ENCODE measurements at places on chromosomes 3 and 15.

DNA sequence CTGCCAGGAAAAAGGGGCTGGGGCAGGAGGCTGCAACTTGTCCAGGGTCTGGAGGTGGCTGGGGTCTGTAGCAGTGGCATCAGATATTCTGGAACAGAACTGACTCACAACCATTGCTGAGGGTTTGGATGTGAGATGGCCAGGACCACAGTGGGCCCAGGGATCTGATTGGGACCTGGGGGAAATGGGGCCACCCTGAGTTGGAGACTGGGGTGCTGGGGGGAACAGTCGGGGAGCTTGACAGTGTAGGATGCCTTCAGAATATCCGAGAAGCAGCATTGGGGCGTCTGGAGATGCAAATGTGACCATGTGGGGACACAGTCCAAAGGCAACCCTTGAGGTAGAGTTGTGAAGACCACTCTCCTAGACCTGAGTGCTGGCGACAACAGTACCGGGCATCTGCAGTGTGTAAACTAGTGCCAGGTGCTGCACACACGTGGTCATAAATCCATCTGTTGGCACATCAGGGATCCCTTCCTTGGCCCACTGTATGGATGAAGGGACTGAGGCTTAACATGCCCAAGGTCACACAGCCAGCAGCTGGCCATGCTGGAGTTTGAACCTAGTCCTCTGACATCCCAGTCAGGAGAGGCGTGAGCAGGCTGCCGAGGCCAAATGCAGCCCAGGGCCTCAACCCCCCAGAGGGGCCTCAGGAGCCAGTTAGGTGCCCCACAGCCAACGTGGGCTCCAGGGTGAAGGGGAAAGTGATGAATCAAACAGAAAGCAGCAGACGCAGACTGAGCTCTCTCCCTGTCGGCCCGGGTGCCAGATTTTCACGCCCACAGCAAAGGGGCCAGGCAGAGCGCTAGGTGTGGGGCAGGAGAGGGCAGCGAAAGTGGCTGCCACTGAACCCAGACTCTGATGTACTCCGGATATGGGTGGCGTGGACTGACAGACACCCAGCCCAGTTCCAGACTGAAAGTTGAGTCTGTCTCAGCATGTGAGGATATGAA is 18.8 kb downstream of the HEMK1 start:
- DNase-seq = no peak

GRCh38 chr3:70606018-70606417 is 293.6 kb upstream of the MDFIC2 start:
- no peak for DNase-seq

DNA sequence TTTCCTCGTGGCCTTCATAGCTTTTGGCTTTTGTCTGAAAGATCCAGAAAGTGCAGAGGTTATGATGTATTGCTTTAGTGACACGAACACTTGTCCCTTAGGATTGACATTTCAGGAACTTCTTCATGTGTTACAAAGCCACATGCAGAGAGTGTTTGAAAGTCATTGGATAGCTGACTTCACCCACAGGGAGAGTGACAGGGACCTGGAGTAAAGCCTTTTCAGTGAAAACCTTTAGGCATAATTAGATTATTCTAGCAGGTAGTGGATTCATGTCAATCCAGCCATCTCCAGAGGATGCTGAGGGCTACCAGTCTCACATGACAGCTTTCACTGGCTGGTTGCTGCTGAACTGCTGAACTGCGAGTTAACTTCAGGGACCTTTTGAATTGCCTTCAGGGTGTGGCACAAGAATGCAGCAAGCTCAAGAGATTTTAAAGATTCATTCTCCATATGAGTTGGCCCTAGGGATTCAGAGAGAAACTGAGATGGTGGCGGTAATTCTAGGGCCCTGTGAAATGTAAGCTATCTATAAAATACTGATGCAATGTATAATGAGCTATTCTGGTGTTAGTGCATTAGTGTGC is 267.0 kb upstream of the GOLIM4 start:
- no peak for DNase-seq

- DNase-seq = no peak
These were observed 322.8 kb upstream of the NAALADL2 start for GRCh38 chr3:174536319-174536718.

- DNase-seq = no peak
These were observed 109.2 kb downstream of the DNAJB8 start for GRCh38 chr3:128357538-128357937.

GRCh38 chr3:44066806-44067205 is 174.9 kb upstream of the TOPAZ1 start:
- DNase-seq = no peak

DNA sequence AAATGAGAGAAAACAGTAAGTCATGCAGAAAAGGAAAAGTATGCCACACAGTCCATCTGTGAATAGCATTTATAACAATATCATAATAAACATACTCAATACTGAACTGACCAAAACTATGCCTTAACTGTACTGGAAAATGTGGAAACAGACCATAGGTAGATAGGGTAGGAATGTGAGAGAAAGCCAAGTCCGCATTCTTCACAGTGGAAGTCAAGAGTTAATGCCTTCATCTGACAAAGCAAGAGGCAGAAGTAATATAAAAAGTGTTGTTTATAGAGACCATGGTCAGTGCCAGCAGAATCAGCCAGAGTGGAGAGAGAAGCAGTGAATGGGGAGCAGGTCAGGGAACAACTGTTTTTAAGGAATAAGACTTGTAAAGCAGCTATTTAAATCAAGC is 52.3 kb downstream of the KBTBD12 start:
- DNase-seq = no peak

All from ascending aorta (tissue), 2 donors.